ENCODE measurements at places on chromosomes 5 and 9.

DNA sequence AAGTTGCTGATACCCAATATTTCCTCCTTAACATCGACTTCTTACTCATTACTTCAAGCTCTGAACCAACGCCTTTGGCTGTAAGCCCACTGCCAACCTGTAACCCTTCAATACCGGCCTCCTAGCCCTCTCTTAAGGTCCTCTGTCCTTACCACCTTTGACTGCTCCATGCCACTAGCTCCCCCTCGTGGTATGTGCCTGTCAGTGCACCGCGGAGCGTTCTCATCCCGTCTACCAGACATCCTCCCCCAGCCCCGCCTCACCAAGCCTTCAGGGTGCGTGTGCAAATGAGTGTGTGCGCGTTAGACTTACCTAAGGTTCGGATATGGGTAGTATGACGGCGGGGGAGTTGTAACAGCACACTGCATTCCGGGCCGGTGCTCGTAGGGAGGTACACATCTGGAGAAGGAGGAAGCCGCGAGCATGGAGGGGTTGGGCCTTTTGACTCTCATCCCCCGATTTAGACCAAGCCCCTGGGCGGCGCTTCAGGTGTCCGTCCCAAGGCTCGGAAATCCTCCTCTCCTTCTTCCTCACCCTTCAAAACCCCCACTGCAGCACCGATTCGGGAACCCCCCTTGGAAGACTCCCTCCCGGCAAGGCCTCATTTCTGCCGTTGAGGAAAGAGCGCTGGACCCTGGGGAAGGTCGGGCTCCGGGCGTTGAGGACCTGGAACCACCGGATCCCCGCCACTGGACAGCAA is 2.8 kb upstream of the MYORG start:
- peak; percentile 91 for DNase-seq

DNA sequence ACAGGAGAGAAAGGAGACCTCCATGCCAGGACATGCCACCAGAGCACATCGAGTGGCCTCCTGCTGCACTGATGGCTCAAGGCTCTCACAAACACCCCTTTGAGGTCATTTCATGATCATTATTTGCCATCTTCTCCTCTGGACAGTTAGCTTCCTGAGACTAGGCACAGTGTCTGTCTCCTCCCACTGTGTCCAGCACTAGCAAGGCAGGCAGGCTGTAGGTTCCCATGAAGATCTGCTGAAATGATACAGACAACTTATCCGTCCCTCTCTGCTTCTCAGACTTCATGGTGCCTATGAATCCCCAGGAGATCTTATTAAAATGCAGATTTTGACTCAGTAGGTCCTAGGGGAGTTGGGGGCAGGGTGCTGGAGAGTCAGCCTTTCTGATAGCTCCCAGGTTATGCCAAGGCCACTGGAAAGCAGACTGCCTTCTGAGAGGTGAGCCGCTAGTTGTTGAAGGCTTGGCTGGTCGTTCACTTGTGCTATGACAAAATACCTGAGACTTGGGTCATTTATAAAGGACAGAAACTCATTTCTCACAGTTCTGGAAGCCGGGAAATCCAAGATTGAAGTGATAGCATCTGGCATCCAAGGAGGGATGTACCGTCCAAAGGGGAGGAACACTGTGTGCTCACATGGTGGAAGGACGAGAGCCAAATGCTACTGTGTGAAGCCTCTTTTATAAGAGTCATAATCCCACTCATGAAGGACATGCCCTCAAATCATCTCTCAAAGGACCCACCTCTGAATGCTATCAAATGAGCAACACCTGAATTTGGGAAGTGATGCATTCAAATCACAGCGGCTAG is 183.4 kb downstream of the SPOCK1 start:
- DNase-seq, result no peak

DNA sequence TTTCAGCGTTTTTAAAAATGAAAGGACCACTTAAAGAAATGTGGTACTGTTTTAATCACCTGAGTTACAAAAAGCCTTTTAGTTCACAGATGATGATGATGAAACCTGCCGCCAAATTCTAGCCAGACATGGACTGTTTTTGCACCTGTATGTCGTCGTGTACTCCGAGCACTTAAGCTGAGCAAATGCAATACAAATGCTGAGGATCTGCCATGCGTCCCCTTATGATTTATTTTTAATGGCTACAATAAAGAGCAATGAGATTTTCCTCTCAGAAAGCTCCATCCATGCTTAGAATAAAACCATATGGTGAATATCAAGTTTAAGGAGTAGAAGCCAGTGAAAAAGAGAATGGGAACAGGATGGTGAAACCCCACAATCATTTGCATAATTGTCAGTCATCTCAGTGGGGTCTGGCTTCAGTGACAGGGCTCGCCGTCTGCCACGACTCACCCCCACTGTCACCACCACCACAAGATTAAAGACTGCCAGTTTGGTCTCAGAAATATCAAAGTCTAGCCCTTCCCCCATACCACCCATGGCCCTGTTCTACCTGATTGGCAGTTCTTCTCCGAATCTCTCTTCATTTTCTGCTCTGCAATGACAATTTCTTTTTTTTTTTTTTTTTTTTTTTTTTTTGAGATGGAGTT is 159.9 kb downstream of the GOLPH3 start:
- no peak for DNase-seq

DNA sequence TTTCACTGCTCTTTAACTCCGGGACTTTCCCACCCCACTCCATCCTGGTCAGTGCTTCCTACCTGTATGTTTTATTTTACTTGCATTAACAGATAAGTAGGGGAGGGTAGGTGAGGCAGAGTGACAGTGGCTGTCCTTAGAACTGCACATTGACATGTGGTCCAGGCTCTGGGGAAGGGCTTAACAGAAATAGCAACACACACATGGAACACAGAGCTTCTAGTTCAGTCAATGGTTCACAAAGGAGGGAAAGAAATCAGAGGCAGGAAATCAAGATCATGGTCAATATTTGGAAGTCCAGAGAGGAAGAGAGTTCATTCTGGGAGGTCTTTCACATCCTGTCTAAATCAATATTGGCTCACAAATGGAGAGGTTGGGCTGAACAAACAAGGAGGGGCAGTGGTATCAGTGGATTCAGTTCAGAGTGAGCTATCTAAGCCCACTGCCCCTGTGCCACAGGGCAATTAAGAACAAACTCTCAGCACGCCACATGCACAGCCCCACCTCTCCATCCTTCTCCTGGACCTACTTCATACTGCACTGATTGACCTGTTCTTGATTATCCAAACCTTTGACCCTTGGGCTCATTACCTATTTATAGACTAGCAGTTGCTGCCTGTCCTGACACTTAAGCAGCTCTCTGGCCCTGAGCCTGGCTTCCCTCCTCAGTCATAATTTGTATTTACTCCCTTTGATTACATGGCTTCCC is 6.2 kb upstream of the VPS13A start:
- DNase-seq, result no peak

- DNase-seq, result no peak
Observed at GRCh38 chr9:75531588-75531987, 358.9 kb upstream of the PCSK5 start.

DNA sequence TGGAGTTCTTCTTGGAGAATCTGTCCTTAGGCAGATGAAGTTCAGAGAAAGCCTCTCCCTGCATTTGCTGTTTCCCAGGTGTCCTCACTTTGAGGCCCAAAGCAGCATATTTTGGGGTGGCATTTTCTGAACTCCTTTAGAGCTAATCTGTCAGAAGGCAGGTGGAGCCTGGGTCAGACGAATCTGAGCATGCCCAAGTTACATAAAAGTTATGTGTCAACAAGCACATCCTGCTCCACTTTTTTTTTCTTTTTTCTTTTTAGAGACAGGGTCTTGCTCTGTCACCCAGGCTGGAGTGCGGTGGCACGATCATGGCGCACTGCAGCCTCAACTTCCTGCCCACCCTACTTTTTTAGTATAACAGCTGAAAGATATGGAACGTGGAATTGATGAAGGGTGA is 41.3 kb upstream of the HSPA9 start:
- no peak for DNase-seq

- no peak for DNase-seq
Observed at GRCh38 chr5:1116977-1117376, 5.1 kb upstream of the SLC12A7 start.

DNA sequence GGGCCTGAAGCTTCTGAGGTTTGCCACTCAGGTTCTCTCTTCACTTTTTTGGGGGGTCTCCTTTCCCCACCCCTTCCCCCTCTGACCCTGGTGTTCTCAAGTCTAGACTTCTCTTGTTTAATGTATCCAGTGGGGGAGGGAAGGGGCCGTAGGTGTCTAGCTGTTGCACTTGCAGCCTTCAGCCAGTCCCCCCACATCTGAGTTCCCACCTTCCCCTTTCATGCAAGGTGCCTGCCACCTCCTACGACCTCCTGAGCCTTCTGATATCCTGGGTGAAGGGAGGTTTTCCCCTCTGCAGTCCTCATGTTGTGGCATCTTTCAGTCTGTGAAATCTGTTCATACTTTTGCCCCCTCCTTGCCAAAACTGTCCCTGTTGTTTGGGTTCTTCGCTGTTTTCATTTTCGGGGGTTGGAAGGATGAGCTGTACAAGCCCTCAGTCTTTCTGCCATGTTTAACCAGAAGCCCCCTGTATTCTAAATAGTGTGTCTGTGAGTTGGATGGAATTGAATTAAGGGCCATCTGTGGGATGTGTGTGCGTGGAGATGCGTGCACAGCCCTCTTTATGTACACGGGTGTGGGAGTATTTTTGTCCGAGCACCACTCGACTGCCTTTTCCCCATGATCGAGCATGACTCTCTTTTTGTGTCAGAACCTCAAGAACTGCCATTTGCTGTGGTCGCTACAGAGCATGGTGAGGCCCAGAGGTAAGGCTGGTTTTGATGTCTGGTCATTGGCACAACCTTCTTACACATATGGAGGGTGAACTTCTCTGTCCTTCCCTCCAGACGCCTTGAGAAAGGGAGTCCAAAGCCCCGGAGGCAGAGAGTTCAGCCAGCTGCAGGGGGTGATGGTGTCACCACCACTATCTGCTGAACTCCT is 23.6 kb downstream of the PRRC2B start:
- no peak for DNase-seq

DNA sequence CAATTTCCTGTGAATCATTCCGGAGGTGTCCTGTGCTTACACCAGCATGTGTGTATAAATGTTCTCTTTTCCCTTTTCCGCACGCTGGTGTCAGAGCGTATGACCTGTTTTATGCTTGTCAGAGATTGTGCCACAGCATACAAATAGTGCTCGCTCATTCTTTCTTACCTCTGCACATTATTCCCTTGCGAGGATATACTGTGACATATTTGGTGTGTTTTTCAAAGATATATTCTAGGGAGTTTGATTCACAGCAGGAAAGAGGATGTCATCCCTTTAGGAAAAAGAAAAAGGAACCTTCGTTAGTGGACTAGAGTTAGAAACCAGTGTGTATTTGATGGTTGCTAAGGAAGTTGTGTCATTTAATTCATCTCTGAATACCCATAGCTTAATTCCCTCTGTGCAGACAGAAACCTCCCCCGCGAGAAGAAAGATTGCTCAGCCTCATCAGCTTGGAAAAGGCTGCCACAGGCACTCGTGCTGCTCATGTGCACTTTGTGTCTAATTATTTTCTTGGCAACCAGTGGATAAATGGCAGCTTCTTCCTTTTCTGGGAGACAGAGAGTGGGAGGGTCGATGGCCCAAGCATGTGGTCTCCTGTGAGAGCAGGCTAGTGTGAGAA is 14.7 kb upstream of the CCIN start:
- peak; percentile 57 for DNase-seq

DNA sequence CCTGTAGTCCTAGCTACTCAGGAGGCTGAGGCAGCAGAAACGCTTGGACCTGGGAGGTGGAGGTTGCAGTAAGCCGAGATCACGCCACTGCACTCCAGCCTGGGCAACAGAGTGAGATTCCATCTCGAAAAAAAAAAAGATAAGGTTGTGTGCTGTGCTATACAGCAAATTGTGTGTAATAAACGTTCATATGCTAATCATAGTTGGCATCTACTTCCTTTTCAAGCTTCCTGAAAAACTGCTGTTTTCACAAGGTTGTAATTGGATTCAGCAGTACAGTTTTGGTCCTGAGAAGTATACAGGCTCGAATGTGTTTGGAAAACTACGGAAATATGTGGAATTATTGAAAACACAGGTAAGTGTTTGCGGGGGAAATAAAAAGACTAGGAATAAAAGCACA is 25.5 kb downstream of the OTULINL start:
- DNase-seq, result no peak

DNA sequence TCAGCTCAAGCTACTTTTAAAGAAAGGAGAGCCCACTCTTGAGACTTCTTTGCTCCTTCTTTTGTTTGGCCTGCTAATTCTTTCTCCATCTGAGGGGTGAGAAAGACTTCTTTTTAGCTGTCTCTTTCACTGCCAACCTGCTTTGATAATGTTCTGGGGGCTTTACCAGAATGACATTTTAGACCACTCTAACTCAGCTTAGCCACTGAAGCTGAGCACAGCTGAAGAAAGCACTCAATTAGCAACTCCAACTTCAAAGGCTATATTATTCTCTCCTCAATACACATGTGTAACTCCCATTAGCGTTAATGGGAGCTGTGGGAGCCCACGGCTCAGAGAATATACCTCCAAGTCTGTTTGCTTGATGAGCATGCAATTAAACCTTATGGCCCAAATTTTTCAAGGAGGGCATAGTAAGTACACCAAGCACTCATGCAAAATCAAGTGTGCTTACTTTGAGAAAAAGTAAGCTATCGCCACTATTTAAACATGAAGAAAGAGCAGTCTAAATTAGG is 815.4 kb upstream of the DMAC1 start:
- no peak for DNase-seq

DNA sequence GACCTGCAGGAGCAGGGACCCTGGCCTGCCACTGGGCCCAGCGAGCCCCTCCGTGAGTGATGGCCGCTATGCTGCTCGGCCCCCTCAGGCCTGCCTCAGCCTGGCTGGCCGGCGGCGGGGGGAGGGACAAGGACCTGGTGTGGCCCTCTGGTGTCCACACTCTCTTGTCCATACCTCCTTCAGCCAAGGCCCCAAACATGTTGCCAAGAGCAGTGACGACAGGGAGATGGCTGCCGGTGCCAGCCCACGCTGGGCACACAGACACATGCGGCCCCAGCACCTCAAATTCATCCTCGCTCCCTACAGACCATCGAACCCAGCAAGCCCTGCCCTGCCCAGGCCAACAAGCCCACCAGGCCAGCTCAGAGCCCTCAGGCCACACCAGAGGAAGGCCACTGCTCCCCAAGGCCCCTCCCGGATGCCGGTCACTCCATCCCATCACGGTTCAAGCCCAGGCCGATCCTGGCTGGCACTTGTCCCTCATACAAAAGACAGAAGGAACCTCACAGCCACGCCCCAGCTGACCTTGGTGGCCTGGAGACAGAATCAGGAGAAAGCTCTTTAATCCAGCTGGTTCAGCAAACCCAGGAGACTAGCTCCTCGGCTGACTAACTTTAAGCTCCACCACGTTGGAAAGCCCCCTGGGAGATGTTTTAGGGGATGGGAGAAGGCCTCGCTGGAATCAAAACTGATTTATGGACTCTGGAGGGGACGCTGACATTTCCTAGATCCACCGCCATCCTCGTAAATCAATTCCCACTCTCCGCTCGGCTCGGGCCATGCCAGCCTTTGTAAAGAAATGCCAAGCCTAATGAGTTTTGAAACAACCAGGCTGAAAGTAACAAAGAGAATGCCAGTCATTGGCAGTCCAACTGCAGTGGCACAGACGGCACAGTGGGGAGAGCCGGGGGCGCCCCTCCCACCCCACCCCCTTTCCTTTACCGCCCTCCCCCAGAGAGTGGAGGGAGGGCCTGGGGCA is 84.9 kb downstream of the VAV2 start:
- no peak for DNase-seq

Data from AG20443 (cell line).